Stimulated activated CD4-positive, alpha-beta T cell treated with anti-CD3 and anti-CD28 coated beads, Interleukin-1b, Interleukin-23, amount 100 ng/mL, for 1 hour (primary cell): ENCODE measurements at places on chromosomes 16 and 17.

DNA sequence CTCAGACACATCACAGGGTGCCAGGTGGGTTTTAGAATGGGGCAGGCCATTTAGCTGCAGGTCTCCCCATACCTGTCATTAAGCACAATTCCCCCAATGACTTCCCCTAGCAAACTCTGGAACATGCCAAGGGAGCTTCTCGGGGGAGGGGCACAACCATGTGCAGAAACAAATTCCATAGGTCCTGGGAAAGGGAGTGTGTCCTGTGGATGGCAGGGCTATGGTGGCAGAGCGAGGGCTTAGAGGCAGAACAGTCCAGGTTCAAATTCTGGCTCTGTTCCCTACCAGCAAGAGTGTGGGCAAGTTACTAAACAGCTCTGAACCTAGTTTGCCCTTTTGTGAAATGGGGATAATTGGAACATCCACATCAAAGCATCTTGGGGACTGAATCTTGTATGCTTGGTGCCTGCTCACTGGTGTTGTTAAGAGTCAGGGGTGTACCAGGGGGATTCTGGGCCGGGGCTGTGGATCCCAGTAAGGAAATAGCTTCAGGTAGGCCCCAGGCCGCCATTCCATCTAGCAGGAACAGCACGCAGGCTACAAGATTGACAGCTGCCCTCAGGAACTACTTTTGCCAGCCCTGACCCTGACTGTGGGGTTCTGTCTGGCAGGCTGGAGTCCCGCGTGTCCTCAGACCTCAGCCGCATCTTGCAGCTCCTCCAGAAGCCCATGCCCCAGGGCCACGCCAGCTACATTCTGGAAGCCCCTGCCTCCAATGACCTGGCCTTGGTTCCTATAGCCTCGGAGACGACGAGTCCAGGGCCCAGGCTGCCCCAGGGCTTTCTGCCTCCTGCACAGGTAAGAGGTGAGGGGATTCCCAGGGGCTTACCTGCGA, 5.6 kb upstream of the DCAF7 start:
- no peak for DNase-seq

- no peak for DNase-seq
Observed at GRCh38 chr16:47025641-47026040, 52.2 kb upstream of the DNAJA2 start.

DNA sequence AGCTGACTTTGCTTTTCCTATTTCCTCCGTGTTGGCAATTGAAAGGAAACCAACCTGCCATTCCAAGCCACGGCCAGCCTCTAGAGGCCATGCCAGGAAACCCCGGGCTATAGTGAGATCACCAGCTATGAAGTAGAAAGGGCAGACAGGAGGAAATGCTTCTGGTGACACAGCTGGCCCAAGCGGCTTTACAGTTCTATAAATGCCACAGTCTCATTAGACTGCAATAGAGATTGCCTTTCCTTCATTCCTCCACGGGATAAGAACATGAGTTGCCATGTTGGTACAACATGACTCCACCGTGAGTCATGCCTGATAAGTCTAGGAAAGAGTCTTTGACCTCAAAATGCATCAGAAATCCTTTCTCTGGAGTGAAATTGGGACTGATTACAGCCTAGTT, 384.9 kb downstream of the GRIN2A start:
- no peak for DNase-seq

- DNase-seq, result no peak
Observed at GRCh38 chr17:10598621-10599020, 49.2 kb upstream of the MYH2 start.

DNA sequence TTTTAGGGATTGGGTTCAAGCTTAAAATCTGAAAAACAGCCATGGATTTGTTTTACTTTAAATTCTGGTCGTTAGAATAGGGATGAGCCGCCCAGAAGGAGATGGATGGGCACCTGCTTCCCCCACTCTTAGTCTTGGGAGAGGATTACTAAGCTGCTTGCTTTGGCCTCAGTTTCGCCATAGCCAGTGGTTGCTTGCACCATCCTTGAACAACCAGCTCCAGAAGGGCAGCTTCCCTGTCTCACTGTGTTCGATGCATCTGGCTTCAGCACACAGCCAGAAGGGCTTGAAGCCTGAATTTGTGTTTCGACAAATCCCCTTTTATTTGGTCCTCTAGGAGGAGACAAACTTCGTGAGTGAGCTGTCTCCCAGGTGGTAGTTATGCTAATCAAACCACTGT, 7.1 kb downstream of the CYB5D2 start:
- no peak for DNase-seq

DNA sequence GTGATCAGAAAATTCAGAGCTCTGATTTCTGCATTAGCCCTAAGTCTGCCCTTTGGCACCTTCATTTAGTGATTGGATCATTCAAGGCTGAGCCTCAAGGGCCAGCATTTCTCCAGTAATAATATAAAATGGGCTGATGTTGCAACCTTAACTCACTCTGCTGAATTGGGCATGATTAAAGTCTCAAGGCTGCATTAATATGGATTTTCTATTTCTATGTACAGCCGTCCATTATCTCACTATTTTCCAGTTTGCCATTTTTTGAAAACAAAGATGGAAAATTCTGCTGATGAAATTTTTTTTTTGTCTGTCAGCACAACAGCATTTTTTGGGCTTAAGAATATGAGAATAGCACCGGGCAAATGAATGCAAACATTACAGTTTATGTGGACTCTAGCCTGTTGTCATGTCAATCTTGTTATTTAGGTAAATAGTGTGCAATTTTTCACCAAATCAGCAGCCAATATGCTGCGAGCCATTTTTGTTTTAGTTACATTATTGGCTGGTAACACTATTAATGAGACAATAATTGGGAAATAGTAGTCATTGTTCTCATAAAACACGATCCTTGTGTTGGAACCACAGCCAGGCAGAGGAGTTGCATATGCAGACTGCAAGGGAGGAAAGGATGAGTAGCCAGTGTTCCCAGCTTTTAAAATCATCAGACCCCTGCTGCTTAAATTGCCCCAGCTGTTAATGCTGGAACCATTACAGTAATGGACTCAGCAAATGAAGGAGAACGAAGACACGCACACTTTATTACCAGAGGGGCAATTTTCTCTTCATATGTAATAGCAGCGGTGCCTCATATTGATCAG, 10.5 kb downstream of the FTO start:
- no peak for DNase-seq
